ENCODE measurements at places on chromosomes 11 and 22. TPM values are rescaled to one million over a fixed set of nuclear protein-coding genes. Genes with fewer than 3 reads are reported as not detected.

The PGA3 gene
- polyA plus RNA-seq, result 0.18 TPM

The MYOD1 gene
- not detected for polyA plus RNA-seq

DNA sequence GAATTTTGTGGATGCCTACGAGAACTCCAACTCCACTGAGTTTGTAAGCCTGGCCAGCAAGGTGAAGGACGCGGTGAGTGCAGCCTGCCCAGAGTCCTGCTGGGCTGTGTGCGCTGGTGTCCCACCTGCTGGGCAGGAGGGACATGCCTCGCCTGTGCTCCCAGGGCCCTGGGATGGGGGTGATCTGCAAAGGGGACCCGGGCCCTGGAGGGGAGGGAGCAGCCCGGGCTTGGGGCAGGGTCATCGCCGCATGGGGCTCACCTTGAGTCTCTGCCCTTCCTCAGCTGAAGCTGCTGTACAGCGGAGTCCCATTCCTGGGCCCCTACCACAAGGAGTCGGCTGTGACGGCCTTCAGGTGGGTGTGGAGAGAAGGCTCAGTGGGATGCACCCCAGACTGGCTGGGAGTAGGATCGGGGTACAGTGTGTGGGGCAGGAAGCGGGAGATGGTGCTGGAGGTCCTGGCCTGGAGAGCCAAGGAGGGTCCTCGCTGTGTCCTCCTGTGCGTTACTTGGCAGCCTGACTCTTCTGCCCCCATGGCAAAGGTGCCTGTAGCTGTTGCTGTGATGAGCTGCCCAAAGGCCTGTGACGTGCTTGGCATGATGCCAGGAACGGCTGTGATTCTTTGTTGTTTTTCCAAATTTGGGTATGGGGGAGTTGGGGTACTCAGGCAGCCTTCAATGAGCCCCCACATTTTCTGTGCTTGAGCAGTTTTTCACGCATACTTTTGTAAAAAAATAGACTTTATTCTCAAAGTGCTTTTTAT is 29.2 kb downstream of the ST14 start:
- DNase-seq, result no peak

GRCh38 chr11:46603704-46604308 is 10.0 kb upstream of the AMBRA1 start:
- no peak for DNase-seq

DNA sequence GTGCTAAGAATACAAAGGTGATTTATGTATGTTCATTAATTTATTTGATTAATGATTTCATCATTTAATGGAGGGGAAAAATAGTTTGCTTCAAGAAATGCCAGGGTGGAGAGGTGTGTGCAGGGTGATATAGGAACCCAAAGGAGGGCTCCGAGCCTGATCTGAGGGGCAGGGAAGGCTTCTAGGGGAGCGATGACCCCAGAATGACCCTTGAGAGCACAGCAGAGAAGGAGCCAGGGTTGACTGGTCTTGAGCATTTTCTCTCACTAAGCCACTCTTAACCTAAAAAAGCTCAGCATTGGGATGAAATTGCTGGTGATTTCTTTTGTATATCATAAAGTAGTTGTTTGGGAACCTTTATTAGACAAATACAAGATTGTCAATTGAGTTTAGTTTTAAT is 35.1 kb downstream of the HIPK3 start:
- peak; percentile 25 for DNase-seq

GRCh38 chr22:28171712-28172111 is 252.7 kb upstream of the PITPNB start:
- no peak for DNase-seq

GRCh38 chr22:33044112-33044511 is 14.1 kb downstream of the SYN3 start:
- DNase-seq, result no peak

- DNase-seq, result no peak
Measured at GRCh38 chr11:129013737-129014475, 71.2 kb upstream of the TP53AIP1 start.

The DCHS1 gene
- 36.1 TPM for polyA plus RNA-seq

The KCTD14 gene
- polyA plus RNA-seq, result 14.1 TPM

DNA sequence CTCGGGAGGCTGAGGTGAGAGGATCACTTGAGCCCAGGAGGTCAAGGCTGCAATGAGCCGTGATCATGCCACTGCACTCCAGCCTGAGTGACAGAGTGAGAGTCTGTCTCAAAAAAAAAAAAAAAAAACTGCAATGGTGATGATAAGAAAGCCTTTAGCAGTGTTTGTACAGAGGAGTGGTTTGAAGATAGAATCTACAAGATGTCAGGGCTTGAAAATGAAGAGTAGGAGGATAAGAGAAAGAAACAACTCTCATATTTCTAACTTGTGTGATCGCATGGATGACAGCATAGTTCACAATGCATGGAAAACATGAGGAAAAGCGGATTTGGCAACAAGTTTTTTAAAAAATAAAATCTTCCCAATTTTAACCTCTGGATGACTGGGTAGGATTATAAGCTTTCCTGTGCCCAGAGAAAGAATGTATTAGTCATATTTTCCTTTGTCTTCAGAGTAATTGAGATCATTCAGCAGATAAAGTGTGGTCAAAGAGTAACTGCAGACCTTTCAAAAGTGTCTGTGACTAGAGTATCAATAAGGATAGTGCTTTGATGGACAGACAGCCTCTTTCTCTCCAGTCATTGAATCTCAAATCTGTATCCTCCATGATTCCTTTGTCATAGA is 328.1 kb downstream of the CASP12 start:
- no peak for DNase-seq

DNA sequence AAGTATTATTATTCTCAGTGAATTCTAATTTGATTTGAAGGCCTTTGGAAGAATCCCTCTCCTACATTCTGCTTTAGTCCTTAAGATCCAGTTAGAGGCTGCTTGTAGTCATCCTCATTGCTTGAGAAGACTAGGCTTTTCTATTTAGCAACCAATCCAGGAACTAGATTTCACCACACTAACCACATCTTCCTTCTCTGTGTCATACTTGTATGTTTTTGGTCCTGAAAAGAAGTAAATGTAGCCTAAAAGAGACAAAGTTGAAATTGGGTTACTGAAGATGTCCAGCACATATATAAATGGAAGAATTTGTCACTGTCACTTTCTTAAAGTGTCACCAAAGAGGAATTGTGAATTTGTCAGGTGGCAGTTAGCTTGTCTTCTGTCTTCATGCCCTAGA is 46.6 kb upstream of the MMP7 start:
- no peak for DNase-seq

The ART1 gene
- 0.38 TPM for polyA plus RNA-seq

- no peak for DNase-seq
Measured at GRCh38 chr22:29194184-29194583, 11.5 kb upstream of the EMID1 start.

DNA sequence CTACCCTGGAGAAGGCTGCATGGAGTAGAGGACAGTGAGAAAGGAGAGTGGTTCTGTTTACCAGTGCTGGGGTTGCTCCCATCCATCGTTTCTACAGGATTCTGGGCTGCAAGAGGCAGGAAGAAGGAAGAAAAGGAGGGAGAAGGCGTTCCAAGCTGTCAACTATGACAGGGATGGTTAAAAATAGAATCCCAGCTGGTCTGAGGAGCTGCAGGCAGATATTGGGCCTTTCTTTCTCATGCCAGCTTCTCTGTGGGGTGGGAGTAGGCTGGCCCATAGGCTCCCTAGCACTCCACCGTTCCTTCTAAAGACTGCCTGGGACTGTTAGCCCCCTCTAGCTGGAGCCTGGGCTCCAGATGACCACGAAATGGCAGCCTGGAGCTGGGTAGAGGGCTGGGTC is 13.6 kb downstream of the CCKBR start:
- no peak for DNase-seq

The KDM4D gene
- polyA plus RNA-seq, result 2.2 TPM

All from left kidney (tissue), 8 donors.